ENCODE measurements at places on chromosomes 2 and 18.
A peak's percentile ranks its signal among the peaks of the same experiment; 100 is the strongest.

- DNase-seq = no peak
Measured at GRCh38 chr18:2893676-2894075, 46.9 kb downstream of the EMILIN2 start.

- no peak for DNase-seq
Measured at GRCh38 chr2:200086911-200087310, 131.5 kb downstream of the MAIP1 start.

DNA sequence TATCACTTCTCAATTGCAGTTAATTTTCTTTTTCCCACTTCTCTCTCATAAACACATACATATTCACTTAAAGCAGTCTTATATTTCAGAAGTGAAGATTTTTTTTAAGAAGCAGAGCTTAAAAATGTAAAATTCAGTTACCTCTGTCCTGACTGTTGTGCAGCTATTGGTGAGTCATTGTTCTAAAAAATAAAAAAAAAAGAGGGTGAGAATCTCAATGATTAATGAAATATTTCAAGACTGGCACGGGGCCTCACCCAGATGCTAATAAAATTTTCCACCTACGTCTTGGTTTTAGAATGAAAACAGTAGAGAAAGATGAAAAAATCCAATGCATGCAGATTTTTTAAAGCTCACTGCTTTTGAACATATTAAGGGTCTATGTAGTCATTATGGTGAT, 67.7 kb downstream of the RDH14 start:
- no peak for DNase-seq

DNA sequence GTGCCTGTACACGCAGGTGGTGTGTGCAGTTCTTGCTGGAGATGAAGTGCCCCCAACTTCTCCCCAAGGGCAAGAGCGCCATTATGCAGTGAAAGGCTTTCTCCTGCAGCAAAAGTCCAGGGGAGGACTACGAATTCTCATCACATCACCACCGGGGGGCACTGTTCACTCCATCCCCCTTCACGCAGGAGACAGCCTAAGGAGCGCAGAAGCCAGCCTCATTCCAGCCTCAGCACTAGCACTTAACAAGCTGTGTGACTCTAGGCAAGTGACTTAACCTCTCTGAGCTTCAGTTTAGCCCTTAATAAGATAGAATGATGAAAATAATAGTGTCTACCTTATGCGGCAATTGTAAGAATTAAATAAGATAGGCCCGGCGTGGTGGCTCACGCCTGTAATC, 32.3 kb downstream of the DNMT3A start:
- DNase-seq = no peak

DNA sequence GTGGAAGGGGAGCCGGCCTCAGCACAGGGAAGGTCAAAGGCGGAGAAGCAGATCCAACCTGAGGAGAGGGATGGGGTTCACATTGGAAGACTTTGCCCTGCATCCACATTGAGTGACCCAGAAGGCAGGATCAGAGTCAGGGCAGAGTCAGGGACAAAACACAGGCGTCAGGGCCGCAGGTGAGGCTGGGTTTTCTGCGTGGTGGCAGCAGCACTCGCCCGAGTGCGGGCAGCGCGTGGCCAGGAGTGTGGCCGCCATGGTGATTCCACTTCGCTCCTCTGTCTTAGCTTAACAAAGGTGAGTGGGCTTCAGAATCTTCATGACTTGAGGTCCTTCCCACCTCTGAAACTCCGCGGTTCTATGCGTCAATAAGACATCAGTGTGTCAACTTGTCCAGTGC, 476.9 kb upstream of the SMIM21 start:
- no peak for DNase-seq

GRCh38 chr2:118748245-118748885, 99.1 kb downstream of the EN1 start:
- no peak for DNase-seq

DNA sequence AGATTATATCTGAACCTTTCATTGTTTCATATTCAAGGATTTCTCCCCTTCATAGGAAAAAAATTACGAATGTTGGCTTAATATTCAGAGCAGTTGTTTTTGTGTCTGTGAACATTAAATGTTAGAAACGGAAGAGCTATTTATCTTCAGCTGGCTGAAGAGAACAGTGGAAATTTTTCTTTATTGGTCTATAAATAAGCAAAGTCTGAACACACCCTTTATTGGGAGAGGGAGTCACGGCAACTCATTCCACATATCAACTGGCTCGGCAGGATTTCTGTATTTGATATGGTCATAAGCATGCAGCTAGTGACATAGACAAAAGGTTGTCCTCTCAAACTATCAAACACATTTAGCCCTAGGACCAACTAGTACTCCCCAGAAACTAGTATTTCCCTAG, 468.4 kb upstream of the HNRNPA3 start:
- DNase-seq = no peak

DNA sequence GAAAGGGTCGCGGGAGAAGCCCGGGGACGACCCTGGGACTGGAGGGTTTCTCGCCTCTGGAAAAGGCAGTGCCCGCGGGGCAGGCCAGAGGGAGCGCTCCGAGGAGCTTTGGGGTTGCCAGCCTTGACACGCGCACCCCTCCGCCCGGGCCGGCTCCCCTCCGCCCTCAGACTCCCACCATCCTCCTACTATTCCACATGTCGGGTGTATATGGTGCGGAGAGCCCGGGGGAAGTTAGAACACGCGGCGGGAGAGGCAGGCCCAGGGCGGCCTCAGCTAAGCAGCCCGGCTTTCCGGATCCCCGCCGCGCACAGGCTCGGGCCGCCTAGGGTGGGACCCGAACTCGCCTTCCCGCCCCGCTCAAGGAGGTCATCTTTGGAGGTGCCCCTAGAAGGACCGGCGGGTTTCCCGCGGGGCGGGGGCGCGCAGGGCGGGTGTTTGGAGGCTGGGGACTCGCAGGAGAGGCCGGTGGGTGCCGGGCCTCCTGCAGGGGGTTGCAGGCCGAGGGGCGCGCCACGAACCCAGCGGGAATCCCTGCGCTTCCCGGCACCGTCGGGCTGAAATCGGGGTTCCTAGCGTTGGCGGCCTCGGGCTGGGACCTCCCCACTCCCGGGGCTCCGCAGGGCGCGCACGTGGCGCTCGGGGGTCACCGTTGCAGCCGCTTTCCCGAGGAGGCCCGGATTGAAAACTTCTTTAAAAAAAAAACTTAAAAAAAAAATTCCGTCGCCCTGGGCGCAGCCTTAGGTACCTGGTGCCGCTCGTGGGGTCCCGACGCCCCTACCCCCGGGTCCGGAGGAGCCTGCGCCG, 3.7 kb downstream of the NFATC1 start:
- DNase-seq = no peak

DNA sequence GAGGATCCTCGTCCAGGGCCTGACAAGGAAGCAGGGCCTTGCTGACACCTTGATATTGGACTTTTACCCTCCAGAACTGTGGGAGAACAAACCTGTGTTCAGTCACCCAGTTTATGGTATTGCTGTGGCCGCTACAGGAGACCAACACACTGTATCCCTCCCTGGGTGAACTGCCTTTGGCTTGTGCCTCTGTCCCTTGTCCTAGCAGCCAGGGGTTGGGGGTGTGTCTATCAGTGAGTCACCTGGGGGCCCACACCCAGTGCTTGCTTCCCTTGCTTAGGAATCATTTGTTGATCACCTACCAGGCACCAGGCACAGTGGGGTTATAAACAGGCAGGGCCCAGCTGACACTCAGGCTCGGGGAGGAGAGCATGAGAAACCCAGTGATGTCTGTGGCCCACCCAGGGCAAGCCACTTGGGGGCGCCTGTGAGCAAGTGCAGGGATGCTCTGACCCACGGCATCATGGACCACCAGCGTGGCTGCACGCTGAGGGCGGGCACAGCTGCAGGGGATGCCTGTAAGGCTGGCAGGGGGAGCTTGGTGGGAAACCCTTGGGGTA, 17.1 kb downstream of the TMEM185B start:
- DNase-seq = no peak

- DNase-seq = no peak
Measured at GRCh38 chr2:31947871-31948270, 62.9 kb downstream of the MEMO1 start.

DNA sequence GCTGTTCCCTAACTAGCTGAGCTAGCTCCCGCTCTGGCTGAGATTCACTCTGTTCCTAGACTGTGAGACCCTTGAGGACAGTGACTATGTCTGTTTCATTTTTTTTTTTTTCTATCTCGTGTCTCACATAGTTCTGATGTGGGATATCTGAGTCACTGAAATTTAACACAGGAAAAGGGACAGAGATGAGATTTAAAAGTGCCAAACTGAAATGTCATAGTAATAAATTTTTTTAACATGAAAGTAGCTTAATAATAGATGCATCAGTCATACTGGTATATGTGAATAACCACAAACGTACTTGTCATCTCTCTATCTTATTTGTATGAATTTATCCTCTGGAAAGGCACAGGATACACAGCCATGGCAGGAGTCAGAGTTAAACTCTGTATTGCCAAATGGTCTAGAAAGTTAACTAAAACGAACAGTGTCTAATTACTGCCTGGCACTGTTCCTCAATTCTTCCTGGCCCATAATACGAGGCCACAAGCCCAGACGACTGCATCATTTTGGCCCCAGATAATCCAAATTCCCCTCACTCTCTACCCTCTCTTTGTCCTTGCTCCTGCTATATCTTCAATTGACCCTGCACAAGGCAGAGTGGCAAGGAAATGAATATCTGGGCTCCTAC, 87.5 kb downstream of the SATB2 start:
- no peak for DNase-seq

DNA sequence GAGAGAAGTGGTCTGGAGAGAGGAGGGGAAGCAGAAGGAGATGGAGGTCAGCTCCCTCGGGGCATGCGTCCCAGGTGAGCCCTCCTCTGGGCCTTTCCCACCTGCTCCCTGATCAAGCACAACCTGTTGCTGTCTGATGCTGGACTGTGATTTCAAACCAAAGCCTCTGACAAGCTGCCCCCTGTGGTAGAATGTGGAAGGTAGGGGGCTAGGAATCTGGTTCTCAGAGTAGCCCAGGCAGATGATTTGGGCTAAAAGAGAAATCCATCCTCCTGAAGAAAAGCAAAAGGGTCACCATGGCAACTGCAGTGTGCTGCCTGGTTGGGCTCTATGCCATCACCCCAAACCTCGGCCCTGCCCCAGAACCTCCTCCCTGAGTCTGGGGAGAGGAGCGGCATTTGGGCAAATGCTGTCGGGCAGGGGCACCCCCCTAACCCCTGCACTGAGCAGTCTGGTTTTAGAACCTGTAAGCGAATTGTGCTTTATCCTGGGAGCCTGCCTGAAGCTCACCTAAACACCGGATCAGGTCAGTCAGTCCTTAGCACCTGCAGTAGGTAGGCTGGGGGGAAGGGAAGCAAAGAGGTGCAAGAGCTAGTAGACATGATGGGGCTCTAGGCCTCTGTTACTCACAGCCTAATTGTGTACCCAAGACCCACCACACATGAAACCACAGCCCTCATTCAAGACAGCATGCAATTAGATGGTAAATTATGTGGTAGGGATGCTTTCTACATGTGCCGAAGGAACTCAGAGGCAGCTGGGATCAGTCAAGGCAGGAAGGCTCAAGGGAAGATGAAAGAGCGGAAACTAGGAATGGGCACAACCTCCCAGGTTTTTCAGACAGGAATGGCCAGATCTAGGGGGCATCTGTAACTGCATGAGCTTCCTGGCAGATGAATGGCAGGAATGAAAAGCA, 83.5 kb downstream of the DNMT3A start:
- DNase-seq = no peak

DNA sequence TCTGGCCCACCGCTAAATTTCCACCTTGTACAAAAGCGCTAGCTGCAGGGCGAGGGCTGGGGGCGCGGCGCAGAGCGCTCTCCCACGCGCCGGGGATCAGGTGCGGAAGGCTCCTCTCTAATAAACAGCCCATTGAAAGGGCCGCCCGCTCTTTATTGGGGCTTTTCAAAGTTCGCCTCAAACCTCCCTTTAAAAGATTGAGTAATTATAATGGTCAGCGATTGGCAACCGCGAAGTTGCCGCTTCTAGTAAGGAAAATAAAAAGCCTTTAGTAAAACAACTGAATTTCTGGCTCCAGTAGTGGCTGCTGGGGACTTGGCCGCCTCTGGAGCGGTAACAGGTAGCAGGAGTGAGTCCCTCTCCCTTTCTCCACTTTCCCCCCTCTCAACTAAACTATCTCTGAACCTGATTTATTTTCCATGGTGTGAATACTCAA, 755 bp downstream of the NEUROD1 start:
- no peak for DNase-seq

- DNase-seq = no peak
Measured at GRCh38 chr2:162155093-162155492, 3.0 kb upstream of the GCG start.

DNA sequence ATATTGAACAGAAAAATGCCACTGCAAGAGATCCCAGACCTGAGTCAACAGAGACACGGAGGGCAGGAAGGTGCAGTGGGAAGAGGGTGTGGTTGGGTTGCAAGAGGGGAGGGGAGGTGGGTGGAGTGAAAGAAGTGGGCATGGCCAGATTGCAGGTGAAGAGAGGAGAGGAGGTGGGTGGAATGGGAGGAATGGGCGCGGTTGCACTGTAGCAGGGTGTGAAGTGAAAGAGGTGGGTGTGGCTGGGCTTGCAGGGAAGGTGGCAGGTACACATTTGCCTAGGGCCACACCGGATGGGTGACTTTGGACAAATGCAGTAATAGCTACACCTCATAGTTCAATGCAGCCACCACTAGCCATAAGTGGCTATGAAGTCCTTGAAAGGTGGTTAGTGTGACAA, 71.1 kb downstream of the DOCK10 start:
- DNase-seq = no peak

GRCh38 chr2:51420511-51420910, 388.6 kb upstream of the NRXN1 start:
- no peak for DNase-seq

DNA sequence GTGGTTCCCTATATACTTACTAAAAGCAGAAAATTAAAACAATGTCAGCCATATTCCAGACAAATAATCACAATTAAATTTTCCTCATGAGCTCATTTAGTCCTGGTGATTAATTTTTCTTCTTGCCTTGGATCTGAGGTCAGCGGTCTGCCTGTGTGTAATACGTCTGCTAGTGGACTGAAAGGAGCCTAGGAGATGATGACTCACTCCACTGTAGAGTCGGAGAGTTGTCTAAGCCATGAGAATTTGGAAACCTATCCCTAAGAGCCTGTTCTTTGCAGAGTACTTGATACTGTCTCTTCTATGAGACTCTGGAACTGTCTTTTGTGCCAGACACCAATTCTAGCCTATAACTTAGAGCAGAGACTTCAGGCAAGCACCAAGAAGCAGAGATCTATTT, 94.2 kb upstream of the RAB27B start:
- peak; percentile 54 for DNase-seq

- no peak for DNase-seq
Measured at GRCh38 chr2:12227941-12228608, 481.6 kb downstream of the LPIN1 start.

DNA sequence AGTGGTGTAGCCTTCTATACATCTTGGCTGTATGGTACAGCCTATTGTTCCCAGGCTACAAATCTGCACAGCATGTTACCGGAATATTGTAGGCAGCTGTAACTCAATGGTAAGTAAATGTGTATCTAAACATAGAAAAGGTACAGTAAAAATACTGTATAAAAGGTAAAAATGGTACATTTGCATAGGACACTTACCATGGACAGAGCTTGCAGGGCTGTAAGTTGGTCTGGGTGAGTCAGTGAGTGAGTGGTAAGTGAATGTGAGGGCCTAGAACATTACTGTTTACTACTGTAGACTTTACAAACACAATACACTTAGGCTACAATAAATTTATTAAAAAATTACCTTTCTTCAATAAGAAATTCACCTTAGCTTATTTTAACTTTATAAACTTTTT, 3.7 kb upstream of the MRPS9 start:
- DNase-seq = no peak

- DNase-seq = no peak
Measured at GRCh38 chr2:195929531-195929930, 139.1 kb downstream of the DNAH7 start.

- no peak for DNase-seq
Measured at GRCh38 chr2:145750144-145750543, 1230.2 kb upstream of the ZEB2 start.

GRCh38 chr18:37701967-37702366, 136.4 kb upstream of the CELF4 start:
- DNase-seq = no peak
